Endodermal cell (in vitro differentiated cells): ENCODE measurements at places on chromosomes 7 and 10.

DNA sequence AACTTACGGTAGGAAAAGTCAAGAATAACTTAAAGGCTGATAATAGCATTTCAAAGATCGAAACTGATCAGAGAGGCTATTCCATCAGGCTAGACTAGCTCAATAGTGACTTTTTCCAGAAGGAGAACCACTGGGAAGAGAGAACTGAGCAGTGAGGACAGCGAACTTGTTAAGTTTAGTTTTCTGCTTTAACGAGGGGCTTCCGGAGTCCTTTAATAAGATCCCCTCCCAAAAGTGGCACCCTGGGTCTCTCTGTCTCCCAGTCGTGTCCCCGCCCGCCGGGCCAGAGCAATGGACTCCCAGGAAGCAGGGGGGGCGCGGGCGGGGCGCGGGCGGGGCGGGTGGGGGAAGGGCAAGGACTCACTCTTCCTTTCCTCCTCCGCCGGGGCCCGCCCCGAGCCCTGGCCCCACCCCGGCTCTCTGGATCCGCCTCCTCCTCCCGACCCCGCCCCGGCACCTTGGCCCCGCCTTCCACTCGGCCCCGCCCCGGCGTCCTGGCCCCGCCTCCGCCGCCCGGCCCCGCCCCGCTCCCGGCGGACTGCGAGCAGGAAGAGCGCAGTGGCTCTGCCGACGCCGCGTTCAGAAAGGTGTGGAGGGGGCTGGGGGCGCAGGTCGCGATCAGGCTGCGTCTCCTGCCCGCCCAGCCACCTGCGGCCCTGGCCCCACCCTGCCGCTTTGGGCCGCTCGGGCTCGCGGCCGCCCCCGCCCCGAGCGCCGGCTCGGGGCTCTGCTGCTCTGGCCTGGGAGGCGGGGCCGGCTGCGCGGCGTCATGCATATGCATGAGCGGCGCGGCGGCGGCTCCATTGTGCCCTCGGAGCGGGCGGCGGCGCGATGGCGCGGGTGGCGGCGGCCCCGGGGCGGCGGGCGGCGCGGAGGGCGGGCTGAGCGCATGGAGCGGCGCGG, at the start of gene ZMIZ2:
TSS of gene ZMIZ2 (plus strand) at position 803 of the 903 bp plus-strand sequence. CDS start 7,403 bp downstream, outside the sequence.
- peak; percentile 98 for DNase-seq

GRCh38 chr10:121614613-121615434, 16.6 kb upstream of the FGFR2 start:
- DNase-seq: peak; percentile 50

DNA sequence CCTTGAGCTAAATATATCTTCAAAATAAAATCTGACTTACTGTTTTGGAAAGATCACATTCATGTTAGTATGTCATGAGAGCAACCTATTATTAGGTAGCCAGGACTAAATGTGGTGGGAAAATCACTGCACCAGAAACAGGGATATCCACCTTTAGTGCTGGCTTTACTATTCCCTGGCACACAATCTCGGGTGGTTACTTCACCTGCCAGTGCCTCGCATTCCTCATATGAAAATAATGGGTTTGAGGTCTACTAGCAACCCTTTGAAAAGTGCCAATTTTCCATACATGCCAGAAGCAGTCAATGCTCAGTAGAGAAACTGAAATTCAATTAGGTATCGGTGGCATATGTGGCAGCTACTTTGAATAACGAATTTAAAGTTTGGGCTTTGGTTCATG, 36.8 kb downstream of the PTN start:
- no peak for DNase-seq

GRCh38 chr10:58642283-58642682, 129.6 kb downstream of the BICC1 start:
- no peak for DNase-seq

DNA sequence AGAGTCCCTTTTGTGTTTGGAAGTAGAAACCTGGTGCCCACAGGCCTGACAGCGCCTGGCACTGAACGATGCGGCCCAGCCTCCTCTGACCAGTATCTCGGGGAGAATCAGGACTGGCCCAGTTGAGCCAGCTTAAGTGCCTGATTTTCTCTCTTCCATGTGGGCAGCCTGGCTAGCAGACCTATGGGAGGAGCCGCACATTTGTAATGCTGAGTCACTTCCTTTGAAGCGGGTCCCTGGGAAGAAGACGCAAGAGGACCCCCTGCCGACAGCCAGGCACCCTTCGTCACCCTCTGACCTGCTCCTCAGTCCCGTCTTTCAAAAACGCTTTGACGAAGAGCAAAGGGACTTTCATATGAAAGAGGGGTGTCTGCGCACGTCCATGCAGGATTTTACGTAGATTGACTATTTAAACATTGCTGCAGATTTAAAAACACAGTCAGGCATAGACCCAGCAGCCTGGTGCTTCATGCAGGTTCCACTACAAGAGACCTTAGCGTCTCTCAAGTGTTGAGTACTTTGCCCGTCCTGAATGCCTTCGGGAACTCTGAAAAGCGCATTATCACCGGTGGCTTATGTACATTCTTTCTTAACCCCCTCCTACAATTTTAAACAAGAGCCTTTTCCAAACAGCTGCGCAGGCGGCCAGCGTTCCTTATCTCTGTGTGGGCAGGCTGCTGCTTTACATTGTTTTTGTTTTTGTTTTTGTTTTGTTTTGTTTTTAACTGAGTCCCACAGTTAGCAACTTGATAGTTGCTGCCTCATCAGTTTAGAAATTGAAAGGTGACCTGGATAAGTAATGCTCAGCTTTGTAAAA, 36.5 kb upstream of the AP5Z1 start:
- peak; percentile 89 for DNase-seq

DNA sequence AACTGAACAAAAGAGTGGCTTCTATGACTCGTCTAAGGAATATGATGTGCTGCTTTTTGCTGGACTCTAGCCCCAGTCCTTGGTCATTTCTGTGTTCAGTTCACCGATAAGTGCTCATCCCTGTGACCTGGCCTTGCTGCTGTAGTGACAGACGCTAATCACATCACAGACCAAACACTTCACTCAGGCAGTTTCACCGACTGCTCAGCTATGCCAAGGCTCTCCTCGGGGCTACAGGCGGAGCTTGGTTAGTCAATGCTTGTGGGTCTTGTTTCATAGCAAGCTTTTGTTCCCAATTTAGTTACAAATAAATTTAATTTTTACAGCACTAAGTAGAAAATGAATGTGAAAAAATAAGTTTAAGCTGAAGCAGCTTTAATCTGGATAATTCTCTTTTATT, 190.8 kb upstream of the PRKCQ start:
- no peak for DNase-seq

GRCh38 chr7:149277871-149278270, 15.9 kb downstream of the ZNF783 start:
- no peak for DNase-seq

DNA sequence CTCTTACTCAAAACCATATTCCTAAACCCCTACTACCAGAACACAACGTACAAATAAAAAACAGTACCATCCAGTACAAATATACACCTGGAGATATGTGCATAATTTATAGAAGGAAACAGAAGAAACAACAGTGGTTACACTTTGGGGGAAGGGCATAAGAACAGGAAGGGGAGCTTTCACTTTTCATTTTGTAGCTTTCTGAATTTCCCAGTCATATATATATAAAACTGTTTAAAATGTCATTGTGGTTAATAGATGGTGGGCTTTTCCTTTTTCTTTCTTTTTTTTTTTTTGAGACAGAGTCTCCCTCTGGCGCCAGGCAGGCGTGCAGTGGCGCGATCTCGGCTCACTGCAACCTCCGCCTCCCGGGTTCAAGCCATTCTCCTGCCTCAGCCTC, 47.2 kb downstream of the MALSU1 start:
- no peak for DNase-seq

- DNase-seq: no peak
These were observed 612 bp downstream of the HILPDA start for GRCh38 chr7:128456255-128456725.

- no peak for DNase-seq
These were observed 15.3 kb downstream of the CCDC7 start for GRCh38 chr10:32461203-32461602.

GRCh38 chr10:33293531-33294170, 40.8 kb downstream of the NRP1 start:
- DNase-seq: no peak

DNA sequence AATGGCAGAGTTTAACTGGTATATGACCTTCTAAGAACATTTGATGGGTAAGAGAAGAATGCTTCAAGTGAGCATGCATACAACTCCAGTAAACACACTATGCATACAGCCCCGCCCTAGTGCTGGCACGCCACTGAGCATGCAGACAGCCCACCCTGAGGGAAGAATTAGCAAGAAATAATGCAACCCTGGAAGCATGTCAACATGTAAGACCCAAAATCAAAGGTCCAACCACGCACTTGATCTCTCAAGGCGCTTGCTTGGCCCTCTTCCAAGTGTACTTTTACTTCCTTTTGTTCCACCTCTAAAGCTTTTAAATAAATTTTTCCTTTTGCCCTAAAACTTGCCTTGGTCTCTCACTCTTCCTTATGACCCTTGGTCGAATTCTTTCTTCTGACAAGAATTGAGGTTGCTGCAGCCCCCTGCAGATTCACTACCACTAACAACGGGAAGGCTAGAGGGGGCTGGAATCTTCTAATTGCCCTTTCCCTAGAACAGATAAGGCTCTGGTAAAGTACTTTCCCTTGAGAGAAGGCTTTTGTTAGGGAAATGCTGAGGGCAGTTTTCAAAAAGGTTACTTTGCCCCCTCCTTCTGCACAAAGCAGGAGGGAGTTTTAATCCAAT, 3.4 kb downstream of the FAM24B start:
- DNase-seq: peak; percentile 81

- DNase-seq: no peak
These were observed 196.4 kb upstream of the ZNF32 start for GRCh38 chr10:43845121-43845520.

DNA sequence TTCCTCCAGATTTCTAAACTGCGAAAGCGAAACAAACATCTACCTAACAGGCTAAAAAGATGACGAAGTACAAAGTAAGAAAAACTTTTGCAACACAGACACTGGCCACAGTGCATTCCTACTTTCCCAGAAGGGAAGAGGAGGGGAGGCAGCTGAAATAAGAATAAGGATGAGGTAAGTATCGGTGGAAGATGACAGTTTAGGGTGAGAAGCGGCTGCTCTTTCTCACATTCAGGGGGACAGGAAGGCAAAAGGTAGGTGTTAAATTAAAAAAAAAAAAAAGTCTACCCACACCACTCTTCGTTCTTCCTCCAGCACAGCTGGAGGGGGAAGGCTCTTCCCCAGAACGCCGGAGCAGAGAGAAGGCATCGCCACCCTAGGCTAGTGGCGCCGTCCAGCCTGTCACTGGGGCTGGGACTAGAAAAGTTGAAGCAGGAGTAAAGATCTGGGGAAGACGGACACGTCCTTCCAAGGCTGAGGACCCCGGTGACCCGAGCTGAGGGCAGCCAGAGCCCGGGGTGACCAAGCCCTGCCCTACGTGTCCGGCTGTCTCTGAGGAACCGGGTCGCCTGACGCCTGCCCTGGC, 846 bp downstream of the DNAJC1 start:
- no peak for DNase-seq

GRCh38 chr10:36187380-36188079, 545.4 kb upstream of the FZD8 start:
- no peak for DNase-seq

GRCh38 chr7:113141803-113142202, 23.4 kb upstream of the SMIM30 start:
- no peak for DNase-seq

DNA sequence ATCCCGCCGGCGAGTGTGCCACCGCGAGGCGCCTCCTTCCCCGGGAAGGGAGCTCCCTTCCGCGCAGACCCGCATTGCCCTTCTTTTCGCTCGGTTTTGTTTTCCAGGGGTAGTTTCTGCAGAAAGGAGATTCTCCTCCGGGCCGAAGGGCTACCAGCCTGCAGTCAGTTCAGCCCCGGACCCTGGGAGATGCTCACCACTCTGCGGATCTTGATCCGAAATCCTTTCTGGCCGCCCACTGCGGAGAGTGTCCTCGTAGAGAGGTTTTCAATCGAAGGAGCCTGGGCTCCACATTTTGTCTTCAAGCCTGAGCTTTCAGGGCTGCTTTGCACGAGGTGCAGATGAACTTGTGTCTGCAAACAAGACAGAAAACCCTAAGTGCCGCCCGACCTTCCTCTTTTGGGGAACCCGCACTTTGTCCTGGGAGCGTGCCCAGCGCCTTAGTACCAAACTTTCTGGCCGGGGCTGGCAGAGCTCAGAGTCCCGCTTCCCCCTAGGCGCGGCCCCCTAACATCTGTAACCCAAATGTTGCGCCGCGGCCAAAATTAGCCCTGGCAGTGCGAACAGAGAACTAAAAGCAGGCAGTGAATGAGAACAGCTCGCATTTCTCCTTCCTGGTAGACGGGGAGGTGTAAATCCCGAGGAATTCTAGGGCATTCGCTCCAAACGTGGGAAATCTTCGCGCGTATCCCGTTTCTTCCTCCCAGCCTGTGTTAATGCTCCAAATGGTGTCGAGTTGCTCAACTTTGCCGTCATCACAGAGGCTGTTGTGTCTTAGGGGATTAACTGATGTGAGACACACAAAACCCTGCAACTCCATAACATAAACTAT, 6.7 kb upstream of the EN2 start:
- DNase-seq: no peak

- DNase-seq: no peak
These were observed 261.8 kb downstream of the THSD7A start for GRCh38 chr7:11570205-11570604.

GRCh38 chr10:112819231-112819630, 130.8 kb upstream of the TCF7L2 start:
- DNase-seq: peak; percentile 29

DNA sequence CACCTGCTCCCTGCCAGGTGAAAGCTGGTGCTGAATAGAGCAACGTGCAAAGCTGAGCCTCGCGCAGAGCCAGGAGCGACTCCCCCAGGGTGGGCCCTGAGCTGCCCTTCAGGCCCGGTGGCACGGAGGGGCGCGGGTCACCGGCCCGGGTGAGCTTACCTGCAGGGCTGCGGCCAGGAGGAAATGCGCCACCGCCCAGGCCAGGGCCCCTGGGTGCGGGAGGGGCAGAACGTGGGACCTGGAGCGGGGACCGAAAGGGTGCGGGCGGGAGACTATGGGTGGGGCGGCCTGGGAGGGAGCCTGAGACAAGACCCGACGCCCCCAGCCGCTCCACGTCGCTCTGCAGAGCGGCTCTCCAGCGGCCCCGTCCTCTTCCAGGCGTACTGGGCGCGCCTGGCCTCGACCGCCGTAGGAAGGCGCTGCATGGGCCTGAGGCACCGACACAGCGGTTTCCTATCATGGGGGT, 122.1 kb downstream of the BTAF1 start:
- peak; percentile 80 for DNase-seq

- DNase-seq: no peak
These were observed 41.9 kb upstream of the FAM180A start for GRCh38 chr7:135790371-135790977.
